Fibroblast of skin of right biceps (primary cell): ENCODE measurements at places on chromosomes 5 and 9.
A peak's percentile ranks its signal among the peaks of the same experiment; 100 is the strongest.

- DNase-seq = peak; percentile 82
Measured at GRCh38 chr9:91945277-91946085, 4.5 kb downstream of the ROR2 start.

DNA sequence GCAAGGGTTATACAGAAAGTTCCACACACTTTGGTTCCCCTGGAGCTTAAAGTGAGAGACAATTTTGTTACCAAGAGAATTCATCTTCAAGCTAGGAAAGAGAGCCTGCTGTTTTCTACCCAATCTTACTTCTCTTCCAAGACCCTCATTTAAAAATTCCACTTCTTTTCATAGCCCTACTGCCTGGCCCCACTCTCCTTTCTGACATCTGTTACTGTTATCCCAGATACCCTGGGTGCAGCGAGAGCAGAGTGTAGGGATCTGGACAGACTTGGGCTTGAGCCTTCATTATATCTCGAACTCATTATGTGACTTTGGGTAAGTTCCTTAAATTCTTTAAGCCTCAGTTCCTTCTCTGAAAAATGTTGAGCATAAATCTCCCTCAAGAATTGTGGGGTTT is 263.1 kb downstream of the ASTN2 start:
- DNase-seq = no peak

- DNase-seq = peak; percentile 60
Measured at GRCh38 chr5:9069650-9070049, 476.2 kb downstream of the SEMA5A start.

DNA sequence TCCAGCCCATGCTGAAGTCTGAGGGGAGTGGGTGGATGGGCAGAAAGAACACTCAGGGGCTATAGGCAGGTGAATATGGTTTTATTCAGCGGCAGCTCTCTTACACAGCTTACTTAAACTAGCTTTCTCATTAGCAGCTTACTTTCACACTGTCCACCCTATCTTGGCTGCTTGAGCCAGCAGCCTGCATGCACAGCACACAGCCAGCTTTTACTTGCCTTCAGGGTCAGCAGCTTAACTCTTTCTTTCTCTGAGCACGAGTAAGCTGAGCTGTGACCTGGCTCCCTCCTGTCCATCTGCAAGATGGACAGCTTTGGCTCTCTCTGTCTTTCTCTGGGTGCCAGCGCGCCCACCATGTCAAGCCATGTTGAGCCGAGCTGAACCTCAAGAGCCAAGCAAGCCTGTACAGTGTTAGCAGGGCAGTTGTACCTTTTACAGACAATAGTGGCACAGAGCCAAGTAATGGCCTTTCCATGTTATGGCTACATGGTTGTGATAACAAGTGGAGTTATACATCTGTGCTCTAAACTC is 1054.9 kb downstream of the PTPRD start:
- DNase-seq = no peak

DNA sequence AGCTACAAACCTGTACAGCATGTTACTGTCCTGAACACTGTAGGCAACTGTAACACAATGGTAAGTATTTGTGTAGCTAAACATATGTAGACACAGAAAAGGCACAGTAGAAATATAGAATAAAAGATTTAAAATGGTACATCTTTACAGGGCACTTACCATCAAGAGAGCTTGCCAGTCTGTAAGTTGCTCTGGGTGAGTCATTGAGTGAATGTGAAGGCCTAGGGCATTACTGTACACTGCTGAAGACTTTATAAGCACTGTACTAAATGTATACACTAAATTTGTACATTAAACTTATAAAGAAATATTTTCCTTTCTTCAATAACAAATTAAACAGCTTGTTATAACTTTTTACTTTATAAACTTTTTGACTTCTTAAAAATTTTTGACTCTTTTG is 20.5 kb downstream of the ADRB2 start:
- DNase-seq = peak; percentile 40

- DNase-seq = no peak
Measured at GRCh38 chr9:86512929-86513328, 158.7 kb upstream of the TUT7 start.

- DNase-seq = no peak
Measured at GRCh38 chr9:132503116-132503515, 79.3 kb upstream of the BARHL1 start.

GRCh38 chr9:123296174-123296573 is 27.8 kb upstream of the STRBP start:
- no peak for DNase-seq

DNA sequence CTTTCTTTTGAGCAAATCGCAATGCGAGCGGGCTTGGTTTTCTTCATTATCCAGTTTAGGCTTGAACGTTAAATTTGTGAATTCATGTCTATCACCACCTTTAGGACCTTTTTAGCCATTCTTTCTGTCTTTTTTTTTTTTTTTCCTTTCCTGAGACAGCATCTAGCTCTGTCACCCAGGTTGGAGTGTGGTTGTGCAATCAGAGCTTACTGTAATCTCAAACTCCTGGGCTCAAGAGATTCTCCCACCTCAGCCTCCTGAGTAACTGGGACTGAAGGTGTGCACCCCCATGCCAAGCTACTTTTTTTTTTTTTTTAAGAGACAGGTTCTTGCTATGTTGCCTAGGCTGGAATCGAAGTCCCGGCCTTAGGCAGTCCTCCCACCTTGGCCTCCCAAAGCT is 39.2 kb upstream of the LRRC14B start:
- DNase-seq = no peak

GRCh38 chr9:124665391-124666058 is 105.6 kb downstream of the NR6A1 start:
- peak; percentile 87 for DNase-seq

GRCh38 chr5:40733879-40734563 is 21.7 kb downstream of the TTC33 start:
- DNase-seq = no peak

- no peak for DNase-seq
Measured at GRCh38 chr9:122955961-122956360, 15.1 kb downstream of the RABGAP1 start.

GRCh38 chr5:143399616-143400540 is 3.6 kb downstream of the NR3C1 start:
- DNase-seq = no peak

DNA sequence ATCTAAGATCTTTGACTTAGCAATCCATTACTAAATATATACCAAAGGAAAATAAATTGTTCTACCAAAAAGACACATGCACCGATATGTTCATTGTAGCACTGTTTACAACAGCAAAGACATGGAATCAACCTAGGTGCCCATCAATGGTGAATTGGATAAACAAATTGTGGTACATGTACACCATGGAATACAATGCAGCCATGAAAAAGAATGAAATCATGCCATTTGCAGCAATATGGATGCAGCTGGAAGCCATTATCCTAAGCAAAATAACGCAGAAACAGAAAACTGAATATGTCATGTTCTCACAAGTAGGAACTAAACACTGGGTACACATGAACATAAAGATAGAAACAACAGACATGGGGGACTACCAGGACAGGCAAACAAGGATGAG is 589.5 kb downstream of the IRX1 start:
- no peak for DNase-seq
